ENCODE measurements at places on chromosomes 2 and 18.

- no peak for DNase-seq
These were observed 680 bp downstream of the ATP5F1A start for GRCh38 chr18:46097431-46097800.

DNA sequence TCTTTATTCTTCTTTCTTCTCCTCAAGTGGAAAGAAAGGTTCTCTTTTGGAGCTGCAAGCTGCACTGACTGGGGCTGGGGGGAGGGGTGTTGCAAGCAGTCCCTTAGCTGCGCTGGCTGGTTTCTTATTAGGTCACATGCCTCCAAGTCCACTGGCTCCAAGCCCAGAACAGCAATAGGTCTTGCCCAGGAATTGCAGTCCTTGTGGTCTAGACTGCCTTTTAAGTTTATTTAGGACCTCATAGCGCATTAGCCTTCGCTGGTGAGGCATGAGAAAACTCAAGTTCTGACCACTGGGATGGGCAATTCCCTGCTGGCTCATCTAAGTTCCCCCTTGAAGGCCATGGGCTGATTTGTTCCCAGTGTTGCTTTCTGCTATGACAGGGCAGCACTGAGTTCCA lies 138.6 kb upstream of the SCN7A start:
- no peak for DNase-seq

- DNase-seq: no peak
These were observed 63.8 kb upstream of the PPP1CB start for GRCh38 chr2:28687640-28688385.

GRCh38 chr2:240810621-240811020 lies 9.4 kb downstream of the KIF1A start:
- no peak for DNase-seq

DNA sequence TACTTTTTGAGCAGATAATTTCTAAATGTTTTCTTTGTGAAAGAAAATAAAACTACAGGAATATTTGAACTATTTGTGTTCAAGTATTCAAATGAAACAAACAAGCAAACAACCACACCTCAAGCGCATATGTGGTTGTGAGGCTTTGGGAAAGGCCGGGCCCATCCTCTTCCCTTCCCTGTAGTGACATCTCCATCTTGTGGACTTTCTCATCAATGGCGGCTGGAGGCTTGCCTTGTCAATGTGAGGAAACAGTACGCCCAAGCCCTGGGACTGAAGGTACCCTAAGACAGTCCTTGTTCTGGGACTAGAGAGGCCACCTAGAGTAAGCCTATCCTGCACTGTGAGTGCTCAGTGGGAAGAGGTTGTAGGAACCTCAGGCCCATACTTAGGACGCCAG lies 166.8 kb downstream of the TPGS2 start:
- DNase-seq: no peak

Data from activated CD8-positive, alpha-beta memory T cell treated with anti-CD3 and anti-CD28 coated beads for 4 hours (primary cell).